Fibroblast of skin of scalp (primary cell): ENCODE measurements at places on chromosomes 6 and 20.

DNA sequence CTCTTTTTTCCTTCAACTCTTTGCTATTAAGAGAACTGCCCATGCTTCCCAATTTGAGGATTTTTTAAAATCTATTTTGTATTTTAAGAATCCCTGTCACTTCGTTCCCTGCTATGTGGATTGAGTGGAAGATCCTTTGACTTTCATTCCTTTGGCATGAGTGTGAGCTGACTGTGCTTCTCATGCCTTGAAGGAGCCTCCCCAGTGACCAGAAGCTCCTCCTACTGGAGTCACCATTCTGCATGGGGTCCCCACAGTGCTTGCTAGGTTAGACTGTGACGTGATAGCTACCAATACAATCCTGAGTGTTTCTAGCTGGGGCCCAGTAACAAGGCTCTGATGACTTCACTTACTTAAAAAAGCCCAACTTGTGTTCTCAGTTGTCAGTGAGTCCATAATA is 104.4 kb upstream of the LAMP5 start:
- DNase-seq: peak; percentile 93

GRCh38 chr6:64547594-64548268 is 912.1 kb downstream of the PHF3 start:
- no peak for DNase-seq

GRCh38 chr6:135085700-135086413 is 31.2 kb upstream of the HBS1L start:
- no peak for DNase-seq

- DNase-seq: no peak
These were observed 58.5 kb downstream of the SAMD3 start for GRCh38 chr6:130164251-130164650.

DNA sequence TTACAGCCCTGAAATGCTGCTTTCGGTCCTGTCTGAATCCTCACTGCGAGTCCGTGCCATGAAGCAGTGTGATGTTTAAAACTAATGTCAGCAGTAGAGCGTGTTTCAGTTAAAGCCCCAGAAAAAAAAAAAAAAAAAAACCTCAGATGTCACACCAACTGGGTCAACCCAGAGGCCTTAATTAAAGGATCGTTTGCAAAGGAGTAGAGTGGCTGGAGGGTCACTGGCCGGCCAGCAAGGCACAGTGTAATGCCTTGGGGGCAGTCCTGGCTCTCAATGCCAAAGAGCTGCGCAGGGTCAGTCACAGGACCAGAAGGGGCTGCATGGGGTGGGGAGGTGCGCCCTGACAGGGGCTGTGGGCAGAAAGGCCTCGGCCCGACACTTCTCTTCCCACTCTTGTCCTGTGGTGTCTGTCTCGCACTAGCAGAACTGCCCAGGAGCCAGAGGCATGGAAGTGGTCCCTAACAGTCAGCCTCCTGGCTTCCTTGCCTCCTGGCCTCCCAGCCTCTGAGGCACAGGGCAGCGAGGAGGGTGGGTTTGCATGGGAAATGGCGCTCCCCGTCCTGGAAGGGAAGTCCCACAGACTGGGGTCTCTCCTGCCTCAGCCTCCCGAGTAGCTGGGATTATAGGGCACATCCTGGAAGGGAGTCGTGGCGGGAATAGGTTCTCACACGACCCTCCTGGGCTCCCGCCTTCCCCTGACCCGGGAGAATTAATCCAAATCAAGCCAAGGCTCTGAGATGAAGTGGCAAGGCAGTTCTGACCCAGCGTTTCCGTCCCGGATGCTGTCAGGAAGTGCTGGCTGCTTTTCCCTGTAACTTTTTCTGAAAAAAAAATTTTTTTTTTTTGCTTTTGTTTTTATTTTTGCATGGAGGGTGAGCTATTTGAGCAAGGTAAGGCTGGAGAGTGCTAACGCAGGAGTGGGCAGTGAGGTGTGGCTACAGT is 53.7 kb upstream of the MPC1 start:
- DNase-seq: no peak

GRCh38 chr6:34791164-34791700 is 651 bp upstream of the BLTP3A start:
- peak; percentile 19 for DNase-seq
